CD4-positive, alpha-beta T cell treated with Interferon alpha-2 for 1 hour (primary cell): ENCODE measurements at places on chromosomes 2 and 18.

GRCh38 chr2:234874347-234875046 is 77.3 kb upstream of the SH3BP4 start:
- no peak for DNase-seq

DNA sequence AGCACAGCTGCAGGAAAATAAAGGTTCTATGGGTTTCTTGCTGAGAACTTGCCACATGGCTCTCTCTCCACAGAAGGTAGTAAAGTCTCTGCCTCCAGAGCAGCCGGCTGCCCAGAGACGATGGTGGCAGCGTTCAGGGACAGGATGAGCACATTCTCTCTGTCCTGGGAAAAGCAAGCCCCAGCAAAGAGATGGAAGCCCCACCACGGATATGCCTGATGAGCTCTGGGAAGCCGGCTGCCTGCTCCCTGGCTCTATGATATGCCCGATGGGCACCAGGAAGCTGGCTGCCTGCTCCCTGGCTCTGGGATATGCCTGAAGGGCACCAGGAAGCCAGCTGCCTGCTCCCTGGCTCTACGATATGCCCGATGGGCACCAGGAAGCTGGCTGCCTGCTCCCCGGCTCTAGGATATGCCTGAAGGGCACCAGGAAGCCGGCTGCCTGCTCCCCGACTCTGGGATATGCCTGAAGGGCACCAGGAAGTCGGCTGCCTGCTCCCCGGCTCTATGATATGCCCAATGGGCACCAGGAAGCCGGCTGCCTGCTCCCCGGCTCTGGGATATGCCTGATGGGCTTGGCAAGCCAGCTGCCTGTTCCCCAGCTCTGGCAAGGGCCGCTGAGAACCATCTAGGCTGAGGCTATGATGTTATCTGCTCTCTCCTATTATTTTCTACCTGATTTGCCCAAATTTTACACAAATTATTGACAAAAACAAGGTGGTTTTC is 21.5 kb upstream of the SNTG2 start:
- DNase-seq = no peak

GRCh38 chr2:208546107-208546506 is 139.5 kb downstream of the PTH2R start:
- no peak for DNase-seq

GRCh38 chr18:78776706-78777285 is 202.8 kb upstream of the SALL3 start:
- no peak for DNase-seq

GRCh38 chr2:188256420-188256819 is 35.3 kb upstream of the GULP1 start:
- no peak for DNase-seq

- DNase-seq = no peak
These were observed 613.4 kb downstream of the PLCL1 start for GRCh38 chr2:198417836-198418235.

- peak; percentile 2 for DNase-seq
These were observed 110.2 kb downstream of the OLA1 start for GRCh38 chr2:174138161-174138560.
